Activated CD4-positive, alpha-beta T cell treated with anti-CD3 and anti-CD28 coated beads for 36 hours (primary cell): ENCODE measurements at places on chromosomes 7 and 10. TPM values are rescaled to one million over a fixed set of nuclear protein-coding genes. Genes with fewer than 3 reads are reported as not detected.
A peak's percentile ranks its signal among the peaks of the same experiment; 100 is the strongest.

The SYT15B gene
- 0.12 TPM for total RNA-seq

The SPDYE5 gene
- not detected for total RNA-seq

GRCh38 chr10:57336865-57337264 lies 930.8 kb downstream of the IPMK start:
- DNase-seq, result no peak

DNA sequence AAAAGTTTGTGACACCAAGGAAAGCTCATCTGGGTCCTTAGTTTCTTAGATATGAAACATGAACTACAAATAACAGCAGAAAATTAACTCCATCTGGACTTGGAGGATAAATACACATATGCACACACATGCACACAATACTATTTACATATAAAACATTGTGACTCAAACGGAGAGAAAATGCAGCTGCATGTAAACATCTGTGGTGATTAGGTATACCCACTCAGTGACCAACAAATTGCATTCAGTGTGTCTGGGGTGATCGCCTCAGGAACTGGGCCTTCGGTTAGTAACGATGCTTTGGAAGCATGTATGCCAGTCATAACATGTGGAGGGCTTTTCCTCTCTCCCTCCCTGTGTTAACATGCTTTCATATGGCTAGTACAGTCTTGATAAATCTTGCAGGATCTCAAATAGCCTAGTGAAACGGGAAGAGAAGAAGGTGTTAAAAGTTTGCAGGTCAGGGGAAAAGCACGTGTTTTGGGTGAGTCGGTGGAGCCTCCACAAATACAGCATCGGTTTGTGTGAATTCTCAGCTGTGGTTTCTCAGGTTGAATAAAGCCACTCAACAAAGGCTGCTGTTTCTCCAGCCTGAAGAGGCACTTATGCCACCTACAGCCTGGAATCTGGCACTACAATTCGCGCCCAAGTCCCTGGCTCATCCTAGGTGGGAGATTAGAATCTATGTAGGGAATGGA lies 8.7 kb upstream of the GLRX3 start:
- DNase-seq, result peak; percentile 75

GRCh38 chr10:76993213-76993612 lies 644.4 kb downstream of the KCNMA1 start:
- DNase-seq, result no peak

GRCh38 chr7:96080027-96080426 lies 241.9 kb downstream of the SLC25A13 start:
- no peak for DNase-seq

DNA sequence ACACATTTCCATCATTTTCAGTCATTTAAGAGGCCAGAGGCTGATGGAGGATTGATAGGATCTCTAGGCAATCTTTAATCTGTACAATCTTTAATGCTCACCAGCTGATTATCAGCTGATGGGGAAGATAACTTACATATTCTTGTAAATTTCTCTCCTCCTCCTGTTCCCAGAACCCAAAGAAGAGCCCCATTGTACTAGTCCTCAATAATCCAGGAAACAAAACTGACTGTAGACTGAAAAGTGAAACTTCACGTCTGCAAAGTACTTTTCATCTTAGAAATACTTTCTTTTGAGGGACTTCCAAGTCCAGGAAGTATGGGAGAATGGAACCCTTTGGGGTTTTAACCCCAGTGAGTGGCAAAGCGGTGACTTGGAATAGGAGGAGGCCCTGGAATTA lies 283.3 kb downstream of the FRMD4A start:
- no peak for DNase-seq

GRCh38 chr7:46812101-46812675 lies 769.7 kb downstream of the TNS3 start:
- no peak for DNase-seq
